Motor neuron (in vitro differentiated cells): ENCODE measurements at places on chromosomes 11 and 22. TPM values are rescaled to one million over a fixed set of nuclear protein-coding genes. Genes with fewer than 3 reads are reported as not detected.

Gene DKK3
- 13.0 and 30.0 TPM in 2 replicates for total RNA-seq

Gene RAB36
- total RNA-seq, result 14.4 and 21.6 TPM in 2 replicates

Gene TBX10
- not detected in 2 replicates for total RNA-seq

Gene KCNA4
- 0.10 and 0.16 TPM in 2 replicates for total RNA-seq

Gene SAA4
- total RNA-seq, result not detected in 2 replicates

Gene SAC3D1
- total RNA-seq, result 8.9 and 10.3 TPM in 2 replicates

Gene SLC5A1
- total RNA-seq, result not detected in 2 replicates

Gene DDX10
- total RNA-seq, result 17.1 and 21.7 TPM in 2 replicates

Gene RAB38
- 1.2 and 2.1 TPM in 2 replicates for total RNA-seq

Gene FLRT1
- total RNA-seq, result 0.31 and 0.32 TPM in 2 replicates

Gene CARNS1
- 0.74 and 1.1 TPM in 2 replicates for total RNA-seq

Gene CTSW
- total RNA-seq, result 0.19 TPM in 1 of 2 replicates, not detected in the other

Gene MS4A2
- total RNA-seq, result 0.17 and 0.19 TPM in 2 replicates

Gene TEX54
- total RNA-seq, result 1.3 TPM in 1 of 2 replicates, not detected in the other

- ATAC-seq, result no peak
Measured at GRCh38 chr11:59069087-59069486, 17.0 kb upstream of the GLYATL1B start.

DNA sequence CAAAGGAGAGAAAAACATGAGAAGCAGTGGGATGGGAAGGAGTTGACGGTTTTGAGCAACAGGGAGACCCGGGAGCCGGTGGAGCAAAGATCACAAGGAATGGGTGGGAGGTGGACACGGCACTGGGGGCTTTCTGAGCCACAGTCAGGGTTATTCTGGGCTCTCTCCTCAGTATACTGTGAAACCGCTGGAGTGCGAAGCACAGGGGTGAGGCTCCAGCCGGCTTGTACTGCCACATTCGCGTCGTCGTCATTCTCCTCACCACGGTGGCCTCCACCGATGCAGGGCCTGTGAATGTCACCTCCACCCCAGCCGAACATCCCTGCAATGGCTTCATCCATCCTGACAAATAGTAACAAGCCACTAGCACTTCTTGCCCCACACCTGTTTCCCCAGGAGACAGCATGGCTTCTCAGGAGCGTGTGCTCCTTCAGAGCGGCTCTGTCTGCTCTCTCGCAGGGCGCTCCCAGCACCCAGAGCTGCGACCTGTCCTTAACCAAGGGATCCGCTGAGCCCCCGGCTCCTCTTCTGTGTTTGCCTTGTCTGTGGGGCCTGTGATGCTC, 1165.3 kb downstream of the TBC1D22A start:
- no peak for ATAC-seq

GRCh38 chr11:61297746-61298145, 2.6 kb upstream of the VWCE start:
- ATAC-seq, result peak; percentile 8

DNA sequence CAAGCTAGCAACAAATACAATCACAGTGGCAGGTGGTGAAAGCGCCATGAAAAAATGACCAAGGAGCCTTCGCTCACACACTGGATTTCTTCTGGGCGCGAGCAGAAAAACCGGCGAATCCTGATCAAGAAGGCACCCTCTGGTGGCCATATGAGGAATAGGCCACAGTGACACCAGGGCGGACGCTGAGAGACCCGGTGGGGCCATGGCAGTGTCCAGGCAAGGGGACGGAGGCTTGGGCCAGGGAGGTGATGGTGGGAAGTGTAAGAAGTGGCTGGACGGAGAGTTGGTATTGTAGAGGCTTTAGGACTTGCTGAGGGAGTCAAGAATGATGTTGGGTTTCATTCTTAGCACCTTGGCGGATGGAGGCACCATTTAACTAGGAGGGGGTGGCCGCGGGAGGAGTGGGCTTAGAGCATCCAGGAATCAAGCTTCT, 16.9 kb upstream of the RAC2 start:
- ATAC-seq, result no peak

GRCh38 chr22:46592390-46592872, 27.8 kb upstream of the GRAMD4 start:
- ATAC-seq, result no peak

DNA sequence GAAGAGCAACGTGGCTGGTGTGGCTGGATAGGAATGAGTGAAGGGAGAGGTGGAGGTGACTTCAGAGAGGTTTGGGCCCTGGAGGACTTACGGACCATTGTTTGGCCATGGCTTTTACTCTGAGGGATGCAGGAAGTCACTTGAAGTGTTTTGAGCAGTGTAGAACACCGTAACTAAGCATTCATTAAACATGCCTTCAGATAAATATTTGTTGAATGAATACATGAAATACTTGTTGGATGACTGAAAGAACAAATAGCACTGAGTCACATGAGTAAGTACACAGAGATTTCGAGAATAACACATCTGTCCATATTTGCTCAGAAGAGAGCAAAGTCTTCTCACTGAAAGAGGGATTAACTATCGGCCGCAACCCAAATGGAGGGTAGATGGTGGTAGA, 182.7 kb upstream of the SNX19 start:
- no peak for ATAC-seq

DNA sequence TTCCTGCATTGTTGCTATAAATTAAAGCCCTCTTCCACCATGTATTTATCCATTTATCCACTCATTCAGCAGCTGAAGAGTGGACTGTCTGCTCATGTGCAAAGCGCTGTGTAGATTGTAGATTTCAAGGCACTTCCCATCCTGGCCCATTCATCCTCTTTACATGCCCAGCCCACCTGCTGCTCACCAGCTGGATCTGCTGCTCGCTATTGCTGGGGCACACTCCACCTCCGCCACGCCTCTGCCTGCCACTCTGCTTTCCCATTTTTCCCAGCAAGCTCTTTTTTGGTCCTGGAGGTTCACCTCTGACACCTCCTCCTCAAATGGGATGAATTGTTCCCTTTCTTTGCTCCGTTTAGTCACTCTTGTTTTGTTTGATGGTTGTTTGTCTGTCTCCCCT, 48.3 kb downstream of the CEP164 start:
- no peak for ATAC-seq

DNA sequence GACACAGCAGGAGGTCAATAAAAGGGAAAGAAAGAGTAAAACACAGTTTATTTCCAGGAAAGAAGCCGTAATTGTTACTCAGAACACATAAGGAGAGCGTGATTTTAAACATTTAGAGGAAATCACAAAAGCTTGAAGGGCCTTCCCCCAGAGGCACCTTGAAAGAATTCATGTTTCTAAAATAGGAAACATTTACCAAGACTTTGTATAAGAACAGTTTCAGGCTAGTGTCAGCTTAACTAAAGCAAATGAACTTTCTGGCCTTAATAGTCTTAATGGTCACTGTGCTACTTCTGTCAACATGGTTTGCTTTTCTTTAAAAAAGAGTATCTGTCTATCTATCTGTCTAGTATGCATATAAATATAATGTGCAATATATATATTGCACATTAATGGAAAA, 208.8 kb downstream of the CNTN5 start:
- no peak for ATAC-seq

GRCh38 chr11:1478544-1478943, 8.0 kb downstream of the MOB2 start:
- no peak for ATAC-seq

DNA sequence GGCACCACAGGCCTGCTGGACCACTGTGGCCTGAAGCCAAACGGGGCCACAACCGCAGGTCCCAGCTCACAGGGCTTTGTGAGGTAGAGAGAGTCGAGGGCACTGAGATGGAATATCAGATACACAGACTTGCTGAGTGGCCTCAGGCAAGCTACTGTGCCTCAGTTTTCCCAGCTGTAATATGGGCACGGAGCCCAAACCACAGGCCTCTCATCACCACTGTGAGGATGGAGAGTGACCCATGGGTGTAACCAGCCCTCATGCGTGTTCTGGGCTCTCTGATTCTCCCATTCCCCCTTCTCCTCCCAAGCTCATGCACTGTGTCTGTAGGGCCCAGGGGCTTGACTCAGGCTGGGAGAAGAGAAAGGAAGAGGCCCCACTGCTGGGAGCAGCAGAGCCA, 4.2 kb downstream of the UNC93B1 start:
- no peak for ATAC-seq

- no peak for ATAC-seq
Measured at GRCh38 chr11:133501643-133502539, 30.4 kb downstream of the OPCML start.

GRCh38 chr22:44775862-44776261, 23.5 kb downstream of the ARHGAP8 start:
- no peak for ATAC-seq

DNA sequence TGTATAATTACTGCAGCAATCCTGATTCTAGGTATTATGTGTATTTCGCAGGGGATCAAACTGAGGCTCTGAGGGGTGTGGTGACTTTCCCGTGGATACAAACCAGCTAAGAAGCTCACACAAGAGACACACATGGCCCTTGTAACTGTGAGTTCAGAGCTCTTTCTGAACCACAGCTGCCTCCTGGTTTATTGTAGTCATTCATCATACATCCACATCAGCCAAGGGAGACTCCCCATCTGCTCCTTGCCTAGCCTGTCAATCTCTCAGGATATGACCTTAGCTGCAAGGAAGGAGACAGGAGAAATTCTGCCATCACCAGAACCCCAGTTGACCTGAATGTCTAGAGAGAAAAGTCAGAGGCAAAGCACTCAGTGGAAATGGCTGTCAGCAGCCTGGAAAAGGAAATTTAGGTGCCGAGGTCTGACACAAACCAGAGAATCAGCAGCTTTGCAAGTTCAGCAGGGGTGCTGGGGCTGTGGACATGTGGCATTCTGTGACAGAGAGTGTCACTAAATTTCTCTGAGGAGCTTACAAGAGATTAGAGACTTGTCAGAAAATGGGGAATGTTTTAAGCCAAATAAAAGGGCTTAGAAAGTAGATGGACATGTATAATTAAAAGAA, 209.5 kb downstream of the AASDHPPT start:
- ATAC-seq, result no peak

DNA sequence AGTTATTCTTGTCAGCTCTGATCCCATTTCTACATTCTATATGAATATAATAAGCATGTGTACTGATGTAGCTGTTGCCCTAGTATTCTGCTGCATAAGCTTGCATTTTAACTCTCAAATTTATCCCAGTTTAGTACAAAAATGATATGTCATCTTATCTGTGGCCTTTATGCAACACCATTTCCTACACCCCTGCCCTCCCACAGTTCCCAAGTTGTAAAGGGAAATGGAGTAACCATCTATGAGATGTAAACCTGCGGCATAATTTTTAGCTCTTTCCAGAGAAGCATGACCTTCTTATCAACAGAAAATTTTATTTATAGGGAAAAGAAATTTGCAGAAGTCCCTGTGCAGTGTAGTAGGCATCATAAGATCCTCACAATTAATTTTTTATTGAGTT, 18.9 kb upstream of the CARD18 start:
- no peak for ATAC-seq

DNA sequence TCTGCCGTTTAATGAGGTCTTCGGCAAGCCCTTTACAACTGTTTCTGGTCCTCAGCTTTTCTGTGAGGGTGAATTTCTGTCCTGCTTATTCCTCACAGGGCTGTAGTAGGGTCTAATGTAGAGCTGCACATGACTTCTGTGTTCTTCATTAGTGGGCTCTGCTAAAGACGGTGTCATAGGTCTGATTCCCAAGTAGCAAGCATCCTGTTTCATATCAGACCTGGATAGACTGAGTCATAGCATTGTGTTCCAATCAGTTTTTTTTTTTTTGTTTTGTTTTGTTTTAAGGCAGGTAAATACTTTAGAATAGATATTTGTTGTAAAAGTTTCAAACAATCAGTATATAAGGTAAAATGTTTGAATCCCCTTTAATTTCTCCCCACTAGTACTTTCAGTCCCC, 35.4 kb downstream of the BIRC2 start:
- no peak for ATAC-seq

DNA sequence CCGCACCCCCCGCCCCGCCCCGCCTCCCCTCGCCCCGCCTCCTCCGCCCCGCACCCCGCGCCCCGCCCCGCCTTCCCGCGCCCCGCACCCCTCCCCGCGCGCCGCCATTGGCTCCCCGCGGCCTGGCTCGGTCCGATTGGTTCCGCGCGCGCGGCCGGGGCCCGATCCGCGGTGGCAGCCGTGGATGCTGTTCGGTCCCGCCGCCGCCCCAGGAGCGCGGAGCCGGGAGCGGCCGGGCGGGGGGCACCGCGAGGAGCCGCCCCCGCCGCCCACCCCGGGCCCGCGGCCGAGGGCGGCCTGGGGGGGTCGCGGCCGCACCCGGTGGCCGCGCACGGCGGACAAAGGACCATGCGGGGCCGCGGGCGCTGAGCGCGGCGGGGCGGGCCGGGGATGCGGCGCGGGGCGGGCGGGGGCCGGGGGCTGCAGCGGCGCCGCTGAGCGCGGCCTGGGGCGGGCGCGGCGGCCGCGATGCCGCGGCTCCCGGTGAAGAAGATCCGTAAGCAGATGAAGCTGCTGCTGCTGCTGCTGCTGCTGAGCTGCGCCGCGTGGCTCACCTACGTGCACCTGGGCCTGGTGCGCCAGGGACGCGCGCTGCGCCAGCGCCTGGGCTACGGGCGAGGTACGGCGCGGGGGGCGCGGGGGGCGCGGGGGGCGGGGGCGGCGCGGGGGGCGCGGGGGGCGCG, at the start of gene B4GALNT4:
B4GALNT4 (plus strand) TSS at position 164 of the 683 bp plus-strand sequence; CDS start at position 469, 305 bp downstream.
- ATAC-seq, result peak; percentile 52

DNA sequence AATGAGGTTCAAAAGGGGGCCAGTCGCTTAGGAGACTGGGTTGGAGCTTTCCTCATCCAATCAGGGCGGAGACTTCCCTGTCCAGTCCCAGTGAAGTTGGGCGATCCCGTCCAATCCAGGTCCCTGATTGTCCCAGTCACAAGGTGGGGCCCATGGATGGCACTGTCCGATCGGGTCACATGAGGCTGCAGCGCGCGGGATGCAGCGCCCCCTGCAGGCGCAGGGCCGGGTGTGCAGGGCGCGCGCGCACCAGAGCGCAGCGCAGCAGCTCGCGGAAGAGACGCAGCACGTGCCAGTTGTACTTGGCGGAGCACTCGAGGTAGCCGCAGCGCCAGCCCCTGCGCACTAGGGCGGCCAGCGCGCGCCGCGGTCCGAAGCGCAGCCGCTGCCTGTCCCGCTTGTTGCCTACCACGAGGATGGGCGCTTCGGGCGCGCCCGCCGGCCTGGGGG, 2.3 kb downstream of the RASL10A start:
- ATAC-seq, result no peak

DNA sequence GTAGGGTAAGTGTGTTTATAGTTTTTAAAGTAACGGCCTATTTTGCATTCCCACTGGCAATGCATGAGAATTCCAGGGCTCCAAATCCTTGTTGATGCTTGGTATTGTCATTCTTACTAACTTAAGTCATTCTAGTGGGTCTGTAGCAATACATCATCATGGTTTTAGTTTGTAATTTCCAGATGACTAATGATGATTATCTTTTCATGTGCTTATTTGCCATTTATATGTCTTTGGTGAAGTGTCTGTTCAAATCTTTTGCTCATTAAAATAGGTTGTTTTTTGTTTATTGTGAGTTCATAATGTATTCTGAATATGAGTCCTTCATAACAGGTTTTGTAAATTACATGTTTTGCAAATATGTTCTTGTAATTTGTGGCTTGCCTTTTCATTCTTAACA, 31.2 kb downstream of the MTMR3 start:
- ATAC-seq, result no peak

DNA sequence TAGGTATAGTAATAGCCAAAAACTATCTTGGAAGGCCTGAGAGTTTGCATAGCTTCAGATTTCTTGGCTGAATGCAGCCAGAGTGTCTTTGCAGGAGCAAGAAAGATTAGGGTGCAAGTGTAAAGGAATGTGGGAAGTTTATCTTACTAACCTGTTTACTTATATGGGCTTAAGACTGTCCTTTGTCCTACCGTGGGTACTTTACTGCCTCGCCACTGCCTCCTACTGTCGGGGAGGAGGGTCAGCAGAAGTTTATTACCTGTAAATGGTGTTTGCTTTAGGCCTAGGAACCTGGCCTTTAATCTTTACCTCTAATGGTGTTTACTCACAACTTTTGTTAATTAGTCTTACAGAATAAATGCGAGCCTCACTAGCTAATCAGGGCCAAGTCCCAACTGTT, 633.8 kb downstream of the DLG2 start:
- no peak for ATAC-seq
